ENCODE measurements at places on chromosomes 2 and 18.

DNA sequence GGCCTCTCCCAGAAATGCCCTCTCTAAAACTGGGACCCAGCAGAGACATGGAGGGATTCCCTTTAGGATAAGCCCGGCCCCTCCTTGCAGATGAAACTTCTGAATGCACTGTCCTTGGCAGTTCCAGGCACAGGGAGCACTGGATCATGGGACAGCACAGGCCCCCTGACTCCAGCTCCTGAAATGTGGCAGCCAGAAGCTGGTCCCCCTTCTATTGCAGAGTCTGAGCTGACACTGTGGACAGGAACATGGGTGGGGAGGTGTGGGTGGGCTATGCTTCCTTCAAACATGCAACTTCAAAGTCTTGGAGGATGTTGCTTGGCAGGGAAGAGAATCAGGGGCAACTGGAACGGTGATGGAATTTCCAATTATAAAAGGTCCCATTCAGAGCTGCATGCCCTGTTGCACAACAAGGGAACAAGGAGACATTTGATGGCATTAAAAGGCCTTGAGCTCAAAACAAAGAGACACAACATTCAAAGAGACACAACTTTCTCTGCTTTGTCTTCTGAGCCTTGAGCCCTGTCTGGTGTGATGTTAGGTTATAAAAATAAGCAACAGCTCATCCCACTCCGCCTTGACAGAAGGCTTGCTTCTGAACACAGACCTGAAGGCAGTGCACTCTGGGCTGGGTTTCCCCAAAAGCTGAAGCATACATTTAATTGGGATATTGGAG is 239.0 kb downstream of the OSR1 start:
- no peak for DNase-seq

- no peak for DNase-seq
These were observed 16.7 kb upstream of the PTH2R start for GRCh38 chr2:208389940-208390339.

DNA sequence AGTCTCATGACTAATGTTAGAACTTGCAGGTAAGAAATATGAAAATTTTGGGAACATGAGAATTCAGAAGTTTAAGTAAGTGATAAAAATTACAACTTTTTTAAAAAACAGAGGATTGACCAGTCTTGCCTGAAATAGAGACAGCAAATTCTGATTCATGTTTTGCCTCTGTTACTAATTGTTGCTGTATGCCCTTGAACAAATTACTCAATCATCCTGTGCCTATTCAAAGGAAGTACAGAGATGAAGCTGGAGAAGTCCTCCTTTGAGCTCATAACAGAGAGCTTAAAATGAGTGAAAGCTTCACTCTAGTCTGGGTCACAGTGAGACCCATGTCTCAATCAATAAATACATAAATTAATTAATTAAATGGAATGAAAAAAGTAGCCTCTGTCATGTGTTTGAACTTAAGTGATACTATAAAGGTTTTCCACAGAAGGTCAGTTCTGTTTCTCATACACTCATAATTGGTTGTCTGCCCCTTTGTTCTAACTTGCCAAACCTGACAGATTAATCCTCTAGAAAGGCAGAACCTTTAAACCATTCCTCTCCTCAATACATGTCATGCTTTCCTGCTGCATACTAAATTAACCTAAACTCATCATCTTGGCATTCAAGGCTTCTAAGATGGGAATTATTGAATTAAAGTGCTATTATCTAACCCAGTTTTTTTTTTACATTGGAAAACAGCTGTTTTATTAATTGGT is 374.6 kb upstream of the LRATD1 start:
- no peak for DNase-seq

DNA sequence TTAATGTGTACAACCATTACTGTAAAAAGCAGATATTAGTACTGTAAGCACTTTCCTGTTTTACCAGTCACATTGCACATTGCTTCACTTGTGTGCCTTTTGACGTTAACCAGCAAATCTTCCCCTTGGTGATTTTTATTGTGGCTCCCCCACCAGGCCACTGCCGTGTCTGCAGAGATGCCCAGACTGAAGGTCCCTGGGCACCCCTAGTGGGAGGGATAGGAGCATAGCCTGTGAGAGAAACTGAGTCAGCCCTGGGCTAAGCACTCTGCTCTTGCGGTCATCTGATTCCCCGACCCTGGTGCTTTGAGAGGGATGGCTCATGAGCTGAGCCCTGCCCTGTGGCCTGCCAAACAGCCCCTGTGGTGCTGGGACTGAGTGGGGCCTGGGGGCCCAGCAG is 73.4 kb downstream of the INPP4A start:
- no peak for DNase-seq

- no peak for DNase-seq
These were observed 281.1 kb upstream of the SLC14A2 start for GRCh38 chr18:45334191-45334590.

GRCh38 chr18:5508821-5509220 is 35.0 kb downstream of the EPB41L3 start:
- DNase-seq: no peak

DNA sequence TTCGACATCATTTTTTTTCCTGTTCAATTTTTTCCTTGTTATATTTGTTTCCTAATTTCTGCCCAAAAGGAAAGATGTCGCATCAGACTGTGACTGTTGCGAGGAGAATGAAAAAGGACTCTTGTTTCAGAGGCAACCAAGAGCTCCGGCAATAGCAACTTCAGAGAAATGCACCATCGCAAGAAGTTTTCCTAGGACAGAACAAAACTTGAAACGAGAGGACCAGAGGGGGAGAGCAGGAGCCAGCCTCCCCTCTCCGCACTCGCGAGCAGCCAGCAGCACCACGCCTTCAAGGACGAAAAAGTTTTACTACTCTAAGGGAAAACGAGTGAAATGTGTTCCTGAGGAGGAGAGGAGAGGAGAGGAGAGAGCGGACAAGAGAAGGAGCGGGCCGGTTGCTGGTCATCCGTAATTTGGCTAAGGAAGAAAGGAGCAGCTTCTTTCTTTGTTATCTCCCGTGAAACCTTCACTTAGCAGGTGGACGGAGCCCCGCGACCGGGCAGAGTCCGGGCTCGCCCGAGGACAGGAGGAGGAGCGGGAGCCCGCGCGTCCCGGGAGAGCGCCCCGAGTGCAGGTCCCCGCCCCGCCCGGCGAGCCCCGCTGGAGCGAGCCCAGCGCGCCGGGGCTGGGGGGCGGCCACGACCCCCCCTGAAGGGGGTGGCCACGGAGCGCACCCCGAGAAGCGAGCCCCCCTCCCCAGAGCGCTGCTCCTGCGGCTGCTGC is 744 bp downstream of the POU3F3 start:
- DNase-seq: no peak

DNA sequence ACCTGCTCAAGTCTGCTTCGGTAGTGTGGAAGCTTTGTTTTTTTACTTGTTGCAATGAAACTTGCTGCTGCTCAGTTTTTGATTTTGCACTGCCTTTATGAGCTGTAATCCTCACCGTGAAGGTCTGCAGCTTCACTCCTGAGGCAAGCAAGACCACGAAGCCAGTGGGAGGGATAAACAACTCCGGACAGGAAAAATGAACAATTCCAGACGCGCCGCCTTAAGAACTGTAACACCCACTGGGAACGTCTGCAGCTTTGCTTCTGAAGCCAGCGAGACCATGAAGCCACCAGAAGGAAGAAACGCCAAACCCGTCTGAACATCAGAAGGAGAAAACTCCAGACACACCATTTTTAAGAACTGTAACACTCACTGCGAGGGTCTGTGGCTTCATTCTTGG is 245.7 kb upstream of the REG3G start:
- DNase-seq: no peak

GRCh38 chr2:117980783-117981676 is 32.8 kb downstream of the CCDC93 start:
- DNase-seq: peak; percentile 97

DNA sequence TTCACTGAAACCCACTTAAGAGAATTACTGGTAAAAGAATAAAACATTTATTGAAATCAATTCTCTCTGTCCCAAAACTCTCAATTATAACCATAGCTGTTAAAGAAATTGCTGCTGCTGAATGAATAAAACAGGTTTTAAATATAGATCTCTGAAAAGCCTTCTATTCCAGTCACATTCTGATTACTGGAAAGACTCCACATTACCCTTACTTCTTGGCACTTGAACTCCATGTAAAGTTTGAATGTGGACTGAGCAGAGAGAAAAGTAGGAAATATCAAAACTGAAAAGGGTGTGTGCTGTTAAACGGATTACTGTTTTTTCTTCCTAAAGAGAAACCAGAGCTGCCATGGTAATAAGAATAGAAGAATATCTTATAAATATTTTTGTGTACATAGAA is 655.3 kb upstream of the SETBP1 start:
- no peak for DNase-seq

DNA sequence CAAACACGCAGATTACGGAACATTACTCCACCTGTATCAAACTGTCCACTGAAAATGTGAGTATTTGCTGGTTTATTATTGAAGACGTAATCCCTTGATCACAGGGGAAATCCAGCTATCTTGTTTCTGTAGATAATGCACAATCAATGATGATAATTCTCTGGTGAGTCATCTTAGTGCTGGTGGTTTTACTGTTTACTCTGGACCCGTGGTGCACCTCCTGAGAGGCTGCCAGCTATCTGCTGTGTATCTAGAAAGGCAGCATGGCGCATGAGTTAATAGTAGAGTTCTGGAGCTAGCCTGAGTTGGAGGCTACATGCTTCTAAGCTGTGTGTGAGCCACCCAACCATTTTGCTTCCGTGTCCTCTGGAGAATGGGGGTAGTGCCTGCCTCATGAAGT is 6.5 kb downstream of the NCAPH start:
- DNase-seq: peak; percentile 65

- DNase-seq: no peak
These were observed 78.3 kb downstream of the RTP5 start for GRCh38 chr2:241947876-241948275.

GRCh38 chr2:56981554-56981953 is 797.8 kb downstream of the CCDC85A start:
- peak; percentile 51 for DNase-seq

GRCh38 chr18:9658087-9658641 is 43.8 kb upstream of the PPP4R1 start:
- no peak for DNase-seq

- no peak for DNase-seq
These were observed 385.5 kb downstream of the LPIN1 start for GRCh38 chr2:12131975-12132374.

GRCh38 chr2:213122725-213123124 is 28.7 kb downstream of the IKZF2 start:
- DNase-seq: no peak

- DNase-seq: no peak
These were observed 12.2 kb upstream of the CYRIA start for GRCh38 chr2:16677875-16678274.

- DNase-seq: peak; percentile 40
These were observed 198.1 kb downstream of the PDE1A start for GRCh38 chr2:182228741-182229140.

DNA sequence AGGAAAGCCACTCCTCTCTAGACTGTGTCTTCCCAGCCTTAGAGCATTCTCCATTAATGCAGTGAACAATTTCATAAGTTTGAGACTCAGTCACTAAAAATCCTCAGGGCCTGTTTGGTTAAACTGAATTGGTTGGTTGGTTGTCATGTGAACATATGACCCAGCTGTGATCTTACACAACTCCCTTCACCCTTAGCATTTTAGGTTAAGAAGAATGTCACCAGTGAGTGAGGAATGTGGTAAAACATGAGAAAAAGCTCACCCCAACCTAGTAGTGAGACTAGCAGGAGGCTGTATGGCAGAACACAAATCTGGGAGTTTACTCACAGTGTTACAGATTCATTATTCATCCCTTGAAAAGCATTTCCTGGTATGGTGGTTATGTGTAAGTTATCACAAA is 32.4 kb downstream of the LHCGR start:
- DNase-seq: peak; percentile 95

DNA sequence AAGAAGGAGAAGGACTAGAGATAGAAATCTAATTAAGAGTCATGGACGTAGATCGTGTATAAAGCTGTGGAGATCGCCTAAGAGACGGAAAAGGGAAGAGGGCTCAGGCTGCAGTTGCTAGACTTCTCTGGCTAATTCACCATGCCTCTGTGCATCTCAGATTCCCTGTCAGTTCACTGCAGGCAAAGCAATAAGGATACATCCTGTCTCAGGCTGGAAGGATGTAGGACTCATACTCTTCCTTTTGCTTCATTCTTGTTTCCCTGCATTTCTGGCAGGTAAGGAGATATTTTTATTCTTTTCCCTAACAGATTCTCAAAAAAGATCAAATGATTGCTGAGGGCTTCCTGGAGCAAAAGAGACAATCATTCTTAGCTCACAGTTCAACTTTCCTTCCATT is 112.5 kb downstream of the AP1S3 start:
- DNase-seq: no peak

GRCh38 chr2:85266146-85267041 is 61.4 kb downstream of the TGOLN2 start:
- peak; percentile 58 for DNase-seq

DNA sequence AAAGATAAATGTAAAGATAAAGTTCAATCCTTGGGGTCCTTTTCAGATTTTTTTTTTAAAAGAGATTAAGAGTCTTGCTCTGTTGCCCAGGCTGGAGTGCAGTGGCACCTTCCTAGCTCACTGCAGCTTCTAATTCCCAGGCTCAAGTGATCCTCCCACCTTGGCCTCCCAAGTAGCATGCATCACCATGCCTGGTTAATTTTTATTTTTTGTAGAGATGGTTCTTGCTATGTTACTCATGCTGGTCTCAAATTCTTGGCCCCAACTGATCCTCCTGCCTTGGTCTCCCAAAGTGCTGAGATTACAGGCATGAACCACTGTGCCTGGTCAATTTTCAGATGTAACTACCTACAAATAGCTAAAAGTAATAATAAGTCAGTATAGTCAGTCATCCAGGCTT is 21.1 kb downstream of the NFE2L2 start:
- DNase-seq: no peak

- no peak for DNase-seq
These were observed 128.7 kb downstream of the NFATC1 start for GRCh38 chr18:79524181-79525078.

GRCh38 chr2:6231166-6231565 is 539.0 kb downstream of the SOX11 start:
- DNase-seq: no peak

GRCh38 chr2:72205504-72205881 is 57.8 kb upstream of the CYP26B1 start:
- DNase-seq: no peak

DNA sequence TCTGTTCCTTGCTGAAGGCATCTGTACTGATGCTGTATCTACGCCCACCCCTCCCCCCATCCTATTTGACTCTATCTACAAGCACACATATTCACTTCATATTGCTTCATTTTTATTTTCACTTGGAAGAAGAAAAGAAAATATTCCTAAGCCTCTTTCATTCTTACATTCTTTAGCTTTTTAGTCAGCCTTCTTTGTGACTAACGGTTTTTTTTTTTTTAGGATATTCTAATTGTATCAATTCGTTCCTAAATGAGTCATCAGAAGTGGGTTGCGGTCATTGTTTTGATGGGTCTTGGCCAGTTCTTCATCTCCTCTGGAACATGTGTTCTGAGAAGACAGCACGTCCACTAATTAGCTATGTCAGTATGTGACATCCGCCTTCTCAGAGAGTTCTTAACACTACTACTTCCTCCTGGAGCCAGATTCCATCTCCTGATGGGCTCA is 88.7 kb downstream of the MYO1B start:
- peak; percentile 99 for DNase-seq

GRCh38 chr2:56184500-56185011 is 766 bp downstream of the CCDC85A start:
- peak; percentile 12 for DNase-seq
